Mucosa of descending colon (tissue), 3 donors: ENCODE measurements at places on chromosomes 12 and 14.

DNA sequence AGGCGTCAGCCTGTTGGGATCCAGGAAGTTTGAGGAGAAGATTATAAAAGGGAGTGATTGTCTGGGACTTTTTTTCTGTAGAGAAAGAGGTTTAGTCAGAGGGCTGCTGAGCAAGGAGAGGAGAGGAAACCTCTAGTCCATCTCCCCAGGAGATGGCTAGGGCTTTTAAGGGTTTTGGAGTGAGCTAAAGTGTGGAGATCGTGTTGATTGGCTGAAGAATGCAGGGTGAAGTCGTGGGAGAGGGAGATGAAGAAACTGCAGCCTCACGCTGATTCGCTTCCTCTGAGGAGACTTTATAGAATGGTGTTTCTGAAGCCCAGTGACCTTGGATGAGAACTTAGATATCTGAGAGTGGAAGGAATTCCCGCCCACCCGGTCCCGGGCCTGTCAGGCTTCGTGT is 193.7 kb upstream of the PWP1 start:
- no peak for DNase-seq

DNA sequence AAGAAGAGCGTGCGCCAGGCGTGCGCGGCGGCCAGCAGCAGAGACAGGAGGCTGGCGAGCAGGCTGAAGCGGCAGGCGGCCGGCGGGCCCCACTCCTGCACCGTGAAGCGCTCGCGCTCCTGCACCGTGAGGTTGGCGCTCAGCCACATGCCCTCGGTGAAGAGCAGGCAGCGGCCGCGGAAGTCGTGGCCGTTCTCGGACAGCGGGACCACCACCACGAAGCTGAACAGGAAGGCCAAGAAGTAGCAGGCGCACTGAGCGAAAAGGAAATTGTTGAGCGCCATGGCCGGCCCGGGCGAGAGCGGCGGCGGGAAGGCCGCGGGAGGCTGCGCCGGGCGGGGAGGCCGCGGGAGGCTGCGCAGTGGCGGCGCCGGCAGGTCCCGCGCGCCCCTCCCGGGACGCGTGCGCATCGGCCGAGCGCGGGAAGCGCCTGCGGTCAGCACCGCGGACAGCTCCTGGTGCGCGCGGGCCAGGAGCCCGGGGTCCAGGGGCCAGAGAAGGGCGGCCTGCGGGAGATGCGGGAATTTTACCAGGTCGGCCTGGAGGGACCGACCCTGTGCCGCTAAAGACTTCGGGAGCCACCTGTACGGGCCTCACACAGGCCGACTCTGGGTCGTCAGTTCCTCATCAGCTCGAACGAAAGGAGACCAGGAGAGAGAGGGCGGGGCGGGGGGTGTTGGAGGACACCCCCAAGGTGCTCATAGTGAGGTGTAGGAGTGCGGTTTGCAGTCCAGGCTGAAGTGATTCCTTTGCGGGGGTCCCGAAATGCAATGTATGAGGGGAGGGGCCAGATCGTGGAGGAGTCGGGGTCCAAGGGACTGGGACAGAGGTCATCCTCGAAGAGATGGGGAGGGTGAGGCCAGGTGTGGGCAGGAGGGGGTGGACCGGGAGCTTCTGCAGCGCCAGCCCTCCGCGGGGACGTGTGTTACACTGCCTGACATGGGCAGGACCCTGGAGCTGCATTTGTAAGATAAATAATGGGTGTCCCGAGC is at the start of gene TMEM179:
Gene TMEM179, minus strand, starts transcription at position 315 of the 992 bp plus-strand sequence. Its CDS starts 31 bp downstream, at position 284.
- peak; percentile 16 for DNase-seq

DNA sequence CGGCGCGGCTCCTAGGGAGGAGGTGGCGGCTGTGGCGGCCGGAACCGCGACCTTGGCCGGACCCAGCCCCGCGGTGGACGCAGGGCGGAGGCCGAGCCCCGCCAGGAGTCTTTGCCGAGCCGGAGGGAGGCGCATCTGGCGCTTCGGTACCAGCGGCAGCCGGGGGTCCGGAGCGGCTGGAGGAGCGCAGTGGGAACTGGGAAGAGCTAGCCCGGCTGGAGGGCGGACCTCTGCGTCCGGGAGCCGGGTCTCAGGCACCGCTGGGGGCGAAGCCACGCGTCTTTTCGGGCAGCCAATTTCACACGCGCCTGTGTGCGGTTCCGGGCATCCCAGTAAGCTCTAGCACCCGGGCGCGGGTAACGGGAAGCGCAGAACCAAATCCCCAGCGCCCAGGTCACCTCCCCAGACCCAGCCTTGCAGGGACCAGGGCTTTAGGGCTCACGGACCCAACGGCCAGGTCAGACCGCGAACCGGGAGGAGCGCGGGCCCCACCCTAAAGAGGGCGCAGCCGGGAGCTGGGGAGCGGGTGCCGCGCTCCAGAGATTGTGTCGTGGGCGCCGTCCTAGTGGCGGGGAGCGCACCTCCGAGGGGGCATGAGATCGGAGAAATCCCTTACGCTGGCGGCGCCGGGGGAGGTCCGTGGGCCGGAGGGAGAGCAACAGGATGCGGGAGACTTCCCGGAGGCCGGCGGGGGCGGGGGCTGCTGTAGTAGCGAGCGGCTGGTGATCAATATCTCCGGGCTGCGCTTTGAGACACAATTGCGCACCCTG is 89.4 kb downstream of the GALNT8 start:
- DNase-seq: no peak

DNA sequence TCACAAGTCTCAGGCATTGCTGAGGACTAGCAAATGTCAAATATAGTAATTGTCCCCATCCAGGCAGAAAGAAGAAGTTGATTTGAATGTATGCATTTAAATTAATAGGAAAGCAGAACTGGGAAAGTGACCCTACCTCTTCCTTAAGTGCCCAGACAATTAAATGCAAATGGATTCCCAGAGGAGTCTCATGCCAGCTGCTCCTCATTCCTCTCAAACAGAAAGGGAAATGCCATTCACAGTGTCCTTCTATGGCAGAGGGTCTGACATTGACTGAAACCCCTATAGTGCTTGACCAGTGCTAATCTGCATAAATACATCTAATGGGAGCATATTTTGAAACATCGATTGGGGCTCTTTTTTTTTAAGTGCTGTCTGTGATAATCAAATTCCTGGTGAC is 292.4 kb upstream of the SEL1L start:
- DNase-seq: no peak

GRCh38 chr12:90360300-90360699 is 594.7 kb downstream of the CCER1 start:
- no peak for DNase-seq

DNA sequence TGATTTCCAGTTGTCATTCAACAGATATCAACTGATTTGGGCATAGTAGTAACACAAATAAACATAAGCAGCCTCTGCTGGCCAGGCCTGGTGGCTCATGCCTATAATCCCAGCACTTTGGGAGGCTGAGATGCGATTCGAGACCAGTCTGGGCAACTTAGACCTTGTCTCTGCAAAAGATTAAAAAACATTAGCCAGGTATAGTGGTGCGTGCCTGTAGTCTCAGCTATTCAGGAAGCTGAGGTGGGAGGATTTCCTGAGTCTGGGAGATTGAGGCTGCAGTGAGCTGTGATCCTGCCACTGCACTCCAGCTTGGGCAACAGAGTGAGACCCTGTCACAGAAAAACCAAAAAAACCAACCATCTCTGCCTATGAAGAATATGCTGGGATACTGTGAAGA is 7.1 kb downstream of the METAP2 start:
- DNase-seq: no peak

GRCh38 chr12:124057691-124058090 is 84.7 kb downstream of the ZNF664 start:
- DNase-seq: no peak

- no peak for DNase-seq
These were observed 141.9 kb upstream of the PRKD1 start for GRCh38 chr14:30069536-30069935.

- no peak for DNase-seq
These were observed 71.7 kb upstream of the PELI2 start for GRCh38 chr14:56046546-56046945.

GRCh38 chr12:92365836-92366235 is 220.2 kb upstream of the BTG1 start:
- DNase-seq: no peak

DNA sequence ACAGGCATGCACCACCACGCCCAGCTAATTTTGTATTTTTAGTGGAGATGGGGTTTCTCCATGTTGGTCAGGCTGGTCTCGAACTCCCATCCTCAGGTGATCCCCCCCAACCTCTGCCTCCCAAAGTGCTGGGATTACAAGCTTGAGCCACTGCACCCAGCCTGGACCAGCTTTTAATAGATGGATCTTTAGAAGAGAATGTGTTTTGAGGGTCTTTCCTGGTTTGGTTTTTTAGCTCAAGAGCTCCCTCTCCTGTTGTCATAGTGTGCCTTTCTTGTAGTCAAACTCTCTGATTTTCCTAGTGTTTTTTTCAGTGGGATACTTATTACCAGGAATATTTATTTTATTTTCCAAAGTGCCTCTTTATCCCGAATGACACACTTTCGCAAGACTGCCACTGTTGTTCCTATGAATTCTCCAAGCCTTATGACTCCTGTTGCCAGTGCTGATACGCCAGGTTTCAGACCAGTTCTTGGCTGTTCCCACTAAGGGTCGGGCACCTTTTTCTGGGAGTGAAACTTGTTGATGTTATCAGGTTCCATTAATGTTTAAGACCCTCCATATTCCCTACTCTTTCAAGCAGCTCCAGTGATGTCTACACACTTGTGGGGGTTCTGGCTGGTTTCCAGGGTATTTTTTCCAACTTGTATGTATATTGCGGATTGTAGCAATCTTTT is 31.5 kb upstream of the LIMA1 start:
- no peak for DNase-seq

DNA sequence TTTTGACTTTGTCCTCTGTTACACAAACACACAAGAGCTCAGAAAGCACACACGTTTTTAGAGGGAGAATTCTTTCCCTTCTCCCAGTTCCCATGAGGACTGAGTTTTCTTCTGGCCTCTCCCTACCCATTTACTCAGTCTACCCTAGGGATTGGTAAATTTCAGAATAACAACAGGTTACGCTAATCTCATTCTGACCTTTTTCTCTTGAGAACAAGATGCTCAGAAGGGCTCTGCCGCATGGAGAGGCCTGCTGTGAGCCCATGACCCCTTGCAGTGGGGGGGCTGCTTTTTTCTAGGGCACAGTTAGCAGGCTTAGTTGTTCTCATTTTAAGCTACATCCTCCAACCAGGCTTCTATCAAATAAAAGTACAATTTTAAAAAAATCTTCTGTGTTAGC is 69.5 kb downstream of the GPR135 start:
- DNase-seq: no peak

DNA sequence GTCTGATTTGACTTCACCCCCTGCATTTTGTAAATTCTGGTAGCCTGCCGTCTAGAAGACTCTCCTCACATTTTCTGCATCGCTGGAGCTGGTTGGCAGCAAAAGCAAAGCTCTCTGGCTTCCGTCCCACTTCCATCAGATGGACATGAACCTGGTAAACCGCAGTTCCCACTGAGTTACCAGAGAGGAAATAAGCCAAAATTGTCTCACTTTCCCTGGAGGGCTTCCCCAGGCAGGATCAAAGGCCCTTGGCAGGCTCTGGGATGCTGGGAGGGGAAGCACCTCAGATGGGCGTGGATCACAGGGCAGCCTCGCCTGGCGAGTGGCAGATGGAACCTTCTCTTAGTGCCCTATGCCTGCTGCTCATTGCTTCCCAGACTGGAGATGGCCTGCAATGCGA is 243.5 kb downstream of the TMEM132C start:
- DNase-seq: no peak

DNA sequence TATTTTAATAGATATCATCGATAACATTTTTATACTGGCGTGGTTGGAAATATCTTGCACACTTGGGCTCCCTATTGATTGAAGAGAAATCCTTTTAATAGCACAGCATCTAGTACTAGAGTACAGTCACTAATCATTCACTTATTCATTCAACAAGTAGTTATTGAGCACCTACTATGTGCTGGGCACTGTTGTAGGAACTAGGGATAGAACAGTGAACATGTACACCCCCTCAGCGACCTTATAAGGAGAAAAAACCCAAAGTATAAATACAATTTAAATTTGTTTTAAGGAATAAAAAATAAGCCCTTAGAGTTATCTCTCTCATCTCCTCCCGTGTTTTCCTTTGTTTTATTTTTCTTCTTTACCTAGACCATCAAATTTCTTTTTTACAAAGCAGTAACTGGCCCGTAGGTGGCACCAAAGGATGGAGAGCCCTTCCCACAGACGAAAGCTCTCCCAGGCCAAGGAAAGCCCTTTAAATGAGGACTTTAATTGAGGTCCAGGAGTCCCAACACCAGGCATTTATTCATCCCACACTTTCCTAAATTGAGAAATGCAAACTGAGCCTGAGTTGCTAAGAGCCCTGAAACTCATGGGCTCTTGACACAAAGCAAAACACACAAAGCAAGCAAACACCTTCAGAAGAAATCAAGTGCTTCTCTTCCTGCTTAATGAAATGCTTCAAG is 29.0 kb downstream of the PEBP1 start:
- DNase-seq: no peak

DNA sequence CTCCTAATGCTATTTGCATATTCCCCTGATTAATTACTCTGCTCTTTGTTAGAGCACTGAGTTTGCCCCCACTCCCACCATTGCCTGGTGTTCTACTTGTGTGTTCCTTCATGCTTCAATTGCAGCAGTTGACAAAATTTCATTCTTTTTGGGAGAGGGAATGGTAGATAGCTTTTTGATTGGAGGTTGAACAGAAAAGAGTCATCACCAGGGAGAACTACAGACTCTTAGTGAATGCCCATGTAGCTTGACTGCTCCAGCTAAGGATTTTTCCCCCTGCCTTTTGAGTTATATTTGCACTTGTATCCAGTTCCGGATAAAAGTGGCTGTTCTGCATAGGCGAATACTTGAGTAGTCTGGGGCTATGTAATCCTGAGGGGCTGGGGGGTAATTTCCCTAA is 183.9 kb downstream of the ETNK1 start:
- DNase-seq: no peak

DNA sequence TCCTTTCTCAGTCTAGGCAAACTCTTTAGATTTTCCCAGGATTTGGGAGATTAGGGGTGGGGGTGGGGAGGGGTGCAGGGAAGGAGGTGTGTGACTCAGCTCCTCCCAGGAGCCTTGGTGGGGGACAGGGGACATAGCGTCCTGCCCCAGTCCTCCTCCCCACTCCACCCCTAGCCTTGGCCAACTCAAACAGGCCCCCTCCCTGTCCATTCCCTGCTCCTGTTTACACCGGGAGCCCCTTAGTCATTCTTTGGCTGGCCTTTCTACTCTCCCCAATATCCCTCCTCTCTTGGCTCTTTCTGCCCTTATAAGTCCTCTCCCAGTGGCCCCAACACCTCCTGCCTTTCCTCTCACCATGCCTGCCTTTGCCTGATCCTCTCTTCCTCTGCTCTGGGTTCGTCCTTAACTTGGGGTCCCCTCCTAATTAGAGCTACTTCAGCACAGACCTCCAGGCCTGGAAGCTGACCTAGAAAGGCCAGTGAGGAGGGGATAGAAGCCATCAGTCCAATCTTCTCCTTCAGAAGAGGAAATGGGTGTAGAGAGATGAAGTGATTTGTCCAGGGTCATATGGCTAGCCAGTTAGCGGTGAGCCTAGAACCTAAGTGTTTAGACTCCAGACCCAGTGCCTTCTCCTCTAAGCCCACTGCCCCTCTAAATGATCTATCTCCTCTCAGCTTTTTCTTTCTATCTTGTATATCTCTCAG is 2.3 kb upstream of the ITGA5 start:
- no peak for DNase-seq

DNA sequence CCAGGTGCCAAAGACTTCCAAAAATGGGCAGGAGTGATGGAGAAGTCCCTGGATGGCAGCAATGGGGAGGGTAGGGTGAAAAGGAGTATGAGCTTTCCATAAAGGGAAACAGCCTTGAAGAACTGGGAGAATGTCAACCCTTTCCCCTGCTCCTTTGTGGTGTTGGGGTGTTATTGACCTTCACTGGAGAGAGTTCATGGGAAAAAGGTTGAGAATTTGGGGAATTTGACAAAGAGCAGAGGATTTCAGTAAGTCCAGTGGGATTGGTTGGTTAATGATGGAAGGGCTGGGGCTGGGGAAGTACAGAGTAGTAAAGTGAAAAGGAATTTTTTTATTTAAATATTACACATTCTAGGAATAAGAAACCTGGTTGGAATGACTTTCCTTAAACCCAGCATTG is 116.6 kb downstream of the ERC1 start:
- DNase-seq: no peak
